Stimulated activated CD8-positive, alpha-beta memory T cell treated with anti-CD3 and anti-CD28 coated beads, Interleukin-4, amount 100 ng/mL, for 4 hours (primary cell): ENCODE measurements at places on chromosomes 4 and X.

- DNase-seq, result no peak
Measured at GRCh38 chr4:126264839-126265238, 950.1 kb downstream of the FAT4 start.

GRCh38 chr4:23305026-23305425, 584.8 kb downstream of the PPARGC1A start:
- DNase-seq, result no peak

DNA sequence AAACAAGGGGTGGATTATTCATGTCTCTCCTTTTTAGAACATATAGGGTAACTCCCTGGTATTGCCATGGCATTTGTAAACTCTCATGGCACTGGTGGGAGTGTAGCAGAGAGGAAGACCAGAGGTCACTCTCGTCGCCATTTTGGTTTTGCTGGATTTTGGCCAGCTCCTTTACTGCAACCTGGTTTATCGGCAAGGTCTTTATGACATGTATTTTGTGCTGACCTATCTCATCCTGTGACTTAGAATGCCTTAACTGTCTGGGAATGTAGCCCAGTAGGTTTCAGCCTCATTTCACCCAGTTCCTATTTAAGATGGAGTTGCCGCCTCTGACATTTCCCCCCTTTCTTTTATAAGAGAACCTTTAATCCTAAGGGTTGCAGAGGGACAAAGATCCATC, 45.8 kb downstream of the MGST2 start:
- no peak for DNase-seq

DNA sequence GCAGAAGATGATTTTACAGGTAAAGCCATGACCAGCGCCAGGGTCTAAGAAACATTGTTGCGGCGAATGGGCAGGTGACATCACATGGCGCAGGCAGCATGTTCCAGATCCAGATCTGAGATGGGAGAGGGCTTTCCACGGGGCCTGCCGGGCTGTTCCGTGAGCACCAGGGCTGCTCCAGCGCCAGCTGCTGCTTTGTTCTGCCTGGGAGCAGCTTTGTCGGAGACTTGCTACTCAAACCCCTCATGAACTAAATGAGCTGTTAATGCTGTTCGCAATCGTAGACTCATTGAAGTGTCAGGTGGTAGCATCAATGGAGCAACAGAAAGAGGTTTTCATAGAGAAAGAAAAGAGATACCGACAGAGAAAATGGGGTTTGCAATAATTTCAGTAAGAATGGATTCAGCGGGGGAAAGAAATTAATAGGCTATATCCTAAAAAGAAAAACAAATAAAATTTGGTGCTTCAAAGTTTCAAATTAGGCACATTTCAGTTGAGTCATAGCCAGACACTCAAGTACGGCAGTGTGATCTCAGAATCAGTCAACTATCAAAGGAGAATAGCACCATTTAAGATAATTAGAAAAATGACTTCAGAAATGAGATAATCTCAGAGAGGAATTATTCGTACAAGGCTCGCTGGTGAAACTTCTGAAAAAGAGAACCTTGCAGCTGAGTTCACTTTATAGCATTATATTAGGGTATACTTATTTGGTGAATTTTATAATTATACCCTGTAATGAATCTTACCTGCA, 23.9 kb downstream of the SORBS2 start:
- DNase-seq, result no peak

GRCh38 chr4:35649778-35650177, 594.5 kb downstream of the ARAP2 start:
- DNase-seq, result no peak

GRCh38 chrX:108348525-108348924, 89.7 kb downstream of the COL4A6 start:
- no peak for DNase-seq

DNA sequence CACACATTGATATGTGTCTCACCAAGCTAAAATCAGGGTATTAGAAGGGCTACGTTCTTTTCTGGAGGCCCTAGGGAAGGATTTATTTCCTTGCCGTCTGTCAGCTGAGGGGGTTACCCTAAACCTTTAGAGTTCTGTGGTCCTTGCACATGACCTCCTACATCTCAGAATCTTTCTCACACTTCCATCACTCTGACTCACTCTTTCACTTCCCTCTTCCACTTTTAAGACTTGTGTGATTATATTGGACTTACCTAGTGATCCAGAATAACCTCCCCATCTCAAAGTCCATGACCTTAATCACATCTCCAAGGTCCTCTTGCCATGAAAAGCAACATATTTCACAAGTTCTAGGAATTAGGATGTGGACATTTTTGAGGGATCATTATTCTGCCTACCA, 53.6 kb upstream of the FUNDC1 start:
- DNase-seq, result no peak

DNA sequence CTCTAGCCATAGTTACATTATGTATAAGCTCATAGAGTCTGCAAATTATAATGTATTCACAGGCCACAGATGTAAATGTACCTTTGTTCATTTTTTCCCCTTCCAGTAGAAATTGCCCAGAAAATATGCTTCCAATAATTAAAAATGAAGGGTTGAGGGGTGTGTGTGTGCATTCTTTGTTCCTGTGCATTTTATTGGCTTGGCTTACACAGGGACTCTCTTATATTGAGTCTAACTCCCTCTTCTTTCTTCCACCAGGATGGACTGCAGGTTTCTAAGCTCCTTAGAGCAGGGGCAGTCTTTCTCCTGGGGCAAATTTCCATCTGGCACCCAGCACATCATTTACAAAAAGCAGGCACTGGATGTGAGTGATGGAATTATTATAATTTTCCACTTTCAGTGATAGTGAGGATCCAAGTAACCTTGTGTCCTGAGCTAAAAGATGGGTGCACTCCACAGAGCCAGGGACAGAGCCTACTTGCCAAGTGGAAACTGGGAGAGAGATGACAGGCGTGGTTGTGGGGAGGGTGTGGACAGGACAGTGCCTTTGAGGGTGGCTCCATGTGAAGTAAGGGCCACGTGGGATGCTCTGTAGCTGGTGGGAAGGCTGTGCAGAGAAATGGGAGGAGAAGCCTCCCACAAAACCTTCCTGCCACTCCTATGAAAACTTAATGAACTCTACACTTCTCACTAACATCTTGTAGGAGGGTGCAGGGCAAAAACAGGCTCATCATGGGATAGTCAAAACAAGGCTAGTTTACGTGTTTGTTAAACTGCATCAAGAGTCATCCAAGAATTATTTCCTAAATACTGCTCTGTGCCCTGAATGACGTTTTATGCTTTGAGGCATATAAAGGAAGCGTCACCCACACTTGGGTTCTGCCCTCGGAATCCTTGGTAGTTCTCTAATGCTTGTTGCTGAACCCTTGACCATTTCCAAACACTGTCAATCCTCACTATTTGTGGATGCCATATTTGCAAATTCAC, 16.0 kb downstream of the IGFBP7 start:
- no peak for DNase-seq

DNA sequence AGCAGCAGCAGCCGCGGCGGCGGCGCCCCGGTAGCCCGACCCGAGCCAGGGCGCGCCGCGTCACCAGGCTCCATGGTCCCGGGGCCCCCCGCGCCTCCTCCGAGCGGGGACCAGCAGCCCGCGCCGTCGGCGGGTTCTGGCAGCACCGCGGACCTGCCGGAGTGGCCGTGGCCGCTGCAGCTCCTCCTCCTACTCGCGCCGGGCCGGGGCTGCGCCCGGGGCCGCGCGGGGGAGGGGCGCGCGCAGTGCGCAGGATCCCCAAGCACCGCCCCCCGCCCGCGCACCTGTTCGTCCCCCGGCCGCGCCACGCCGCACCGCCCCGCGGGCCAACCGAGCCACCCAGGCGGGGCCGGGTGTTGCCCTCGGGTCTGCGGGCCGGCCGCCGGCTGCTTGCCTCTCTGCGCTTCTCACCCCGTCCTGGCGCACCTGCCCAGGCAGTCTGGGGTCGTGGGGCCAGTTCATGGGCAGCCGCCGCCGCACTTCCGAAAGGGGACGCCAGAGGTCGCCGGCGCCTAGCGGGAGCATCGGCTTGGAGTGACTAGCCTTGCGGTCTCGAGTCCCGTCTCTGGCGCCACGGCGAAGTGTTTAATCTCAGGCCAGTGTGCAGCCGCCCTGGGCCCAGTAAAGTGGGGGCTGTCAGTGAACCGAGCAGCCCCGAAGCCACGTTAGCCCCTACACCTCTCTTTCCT, at the start of gene SLC9A7:
Gene SLC9A7 (minus strand): TSS at position 163 of the 689 bp plus-strand sequence. CDS start 89 bp downstream, at position 74.
- peak; percentile 52 for DNase-seq

GRCh38 chrX:134764202-134764785, 106.0 kb upstream of the PLAC1 start:
- no peak for DNase-seq

- DNase-seq, result no peak
Measured at GRCh38 chr4:100070868-100071267, 119.4 kb downstream of the DDIT4L start.

- DNase-seq, result peak; percentile 6
Measured at GRCh38 chr4:87007528-87008446, 73.0 kb downstream of the AFF1 start.

GRCh38 chrX:154547245-154548027, at the start of gene IKBKG:
Gene IKBKG, plus strand, starts transcription at chrX:154547620. Its CDS starts 4,383 bp downstream, at chrX:154552003.
- peak; percentile 75 for DNase-seq

- no peak for DNase-seq
Measured at GRCh38 chr4:78022517-78022916, 34.6 kb upstream of the FRAS1 start.

- no peak for DNase-seq
Measured at GRCh38 chr4:10762561-10762960, 78.0 kb upstream of the CLNK start.

DNA sequence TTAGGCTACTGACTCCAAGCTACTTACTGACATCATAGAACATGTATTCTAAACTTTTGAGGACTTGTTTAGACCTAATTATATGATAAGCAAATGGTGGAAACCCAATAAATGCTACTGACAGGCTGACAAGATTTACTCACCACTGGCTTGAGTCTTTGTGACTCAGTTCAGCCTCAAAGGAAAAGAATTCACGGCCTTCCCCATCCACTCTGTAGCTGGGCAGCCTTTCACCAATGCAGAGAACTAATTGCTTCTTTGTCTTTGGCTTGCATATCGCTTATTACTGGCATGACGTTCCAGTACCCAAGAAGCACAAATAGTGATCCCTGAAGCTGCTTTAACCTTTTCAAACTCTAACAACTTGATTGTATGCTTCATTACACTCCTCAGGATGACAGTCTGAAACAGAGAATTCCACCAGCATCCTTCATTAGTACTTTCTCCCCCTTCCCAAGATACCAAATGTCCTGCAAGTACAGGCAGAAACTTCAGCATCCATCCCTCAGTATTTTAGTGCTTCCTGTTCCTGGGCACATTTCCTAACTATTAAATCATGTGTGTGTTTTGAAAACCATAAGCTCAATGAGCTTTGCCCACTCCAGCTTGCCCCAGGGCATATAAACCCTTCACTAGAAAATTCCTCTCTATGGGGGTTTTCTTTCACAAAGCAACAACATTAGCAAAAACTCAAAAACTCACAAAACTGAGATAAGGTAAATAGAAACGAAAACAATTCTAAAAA, 298.1 kb upstream of the SLC7A11 start:
- DNase-seq, result no peak
